ENCODE measurements at places on chromosomes 12 and 14.

GRCh38 chr12:104802208-104802607 is 155.9 kb downstream of the SLC41A2 start:
- DNase-seq = no peak

- peak; percentile 62 for DNase-seq
Measured at GRCh38 chr14:77094672-77095284, 3.3 kb upstream of the CIPC start.

DNA sequence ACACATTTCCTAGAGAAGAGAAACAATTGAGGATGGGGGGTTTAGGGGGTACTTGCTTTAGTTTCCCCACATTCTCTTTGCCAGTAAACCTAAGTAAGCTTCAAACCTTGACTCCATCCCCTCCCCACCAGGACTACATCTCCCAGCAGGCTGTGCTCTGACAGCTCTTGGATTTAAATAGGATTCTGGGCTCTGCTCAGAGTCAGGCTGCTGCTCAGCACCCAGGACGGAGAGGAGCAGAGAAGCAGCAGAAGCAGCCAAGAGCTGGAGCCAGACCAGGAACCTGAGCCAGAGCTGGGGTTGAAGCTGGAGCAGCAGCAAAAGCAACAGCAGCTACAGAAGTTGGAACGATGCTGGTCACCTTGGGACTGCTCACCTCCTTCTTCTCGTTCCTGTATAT is 20.6 kb downstream of the RDH12 start:
- no peak for DNase-seq

GRCh38 chr12:61758661-61759060 is 501.5 kb upstream of the USP15 start:
- DNase-seq = no peak

DNA sequence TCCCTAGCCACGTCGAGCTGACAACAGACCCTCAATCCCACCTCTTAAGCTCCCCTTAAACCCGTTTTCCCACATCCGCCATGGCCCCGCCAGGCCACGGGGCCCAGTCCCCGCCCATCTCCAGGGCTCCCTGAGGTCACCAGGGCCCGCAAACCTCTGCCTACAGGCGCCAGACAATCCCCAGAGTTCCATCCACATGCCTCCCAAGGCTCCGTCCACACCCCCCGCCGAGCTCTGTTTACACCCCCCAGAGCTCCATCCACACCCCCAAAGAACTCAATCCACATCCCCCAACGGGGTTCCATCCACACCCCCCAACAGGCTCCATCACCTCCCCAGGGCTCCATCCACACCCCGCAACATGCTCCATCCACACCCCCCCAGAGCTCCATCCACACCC is 9.2 kb downstream of the JAG2 start:
- no peak for DNase-seq

GRCh38 chr14:52422650-52423356 is 108.7 kb downstream of the PTGER2 start:
- DNase-seq = no peak
